NCI-H510A (cell line): ENCODE measurements at places on chromosomes 5 and 9.

DNA sequence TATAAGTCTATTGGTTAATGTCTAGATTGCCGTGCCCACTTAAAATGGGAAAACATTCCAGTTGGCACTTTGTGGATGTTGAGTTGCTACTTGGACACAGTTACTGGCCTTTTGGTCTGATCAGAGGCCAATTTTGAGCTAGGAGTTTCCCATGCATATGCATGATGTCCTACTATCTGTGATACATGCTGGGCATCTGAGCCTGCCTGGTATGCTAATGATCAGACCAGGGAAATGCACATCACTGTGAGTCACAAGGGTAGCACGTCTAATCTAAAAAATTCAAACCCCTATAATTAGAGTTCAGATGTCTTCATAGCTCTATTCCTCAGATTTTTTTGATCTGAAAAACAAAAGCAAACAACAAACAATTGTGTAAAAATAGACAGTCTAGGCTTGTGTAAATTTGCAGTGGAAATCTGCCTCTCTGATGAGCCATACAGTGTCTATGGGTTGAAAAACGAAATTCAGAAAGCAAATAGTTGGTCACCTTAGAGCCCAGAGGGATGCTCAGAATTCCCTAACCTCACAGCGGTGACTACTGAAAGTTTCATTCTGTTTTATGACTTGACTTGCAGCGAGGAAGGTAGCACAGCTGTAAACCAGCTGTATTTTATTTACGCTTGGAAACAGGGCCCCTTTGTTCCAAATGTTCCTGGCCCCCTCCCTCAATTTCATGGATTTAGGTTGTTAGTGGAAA is 37.3 kb downstream of the PALM2AKAP2 start:
- DNase-seq: no peak

- no peak for DNase-seq
Observed at GRCh38 chr9:137150617-137151457, 11.9 kb downstream of the GRIN1 start.

DNA sequence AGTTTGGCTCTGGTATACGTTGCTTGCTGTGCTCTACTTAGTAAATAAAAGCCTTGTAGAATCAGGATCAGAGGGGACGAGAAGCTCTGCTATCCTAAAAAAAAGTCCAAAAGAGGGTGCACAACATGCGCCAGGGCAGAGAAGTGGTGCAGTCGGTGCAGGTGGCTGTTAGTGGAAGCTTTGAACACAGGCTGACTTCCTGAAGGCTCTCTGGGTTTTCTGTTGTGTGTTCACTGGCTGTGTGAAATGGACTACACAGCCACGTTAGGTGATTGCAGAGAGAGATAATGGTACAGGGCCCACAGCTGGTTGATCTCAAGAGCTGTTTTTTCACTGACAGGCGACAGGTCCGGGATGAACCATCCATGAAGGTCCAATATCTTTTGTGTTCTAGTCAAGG is 167.4 kb downstream of the TMEM167A start:
- no peak for DNase-seq

DNA sequence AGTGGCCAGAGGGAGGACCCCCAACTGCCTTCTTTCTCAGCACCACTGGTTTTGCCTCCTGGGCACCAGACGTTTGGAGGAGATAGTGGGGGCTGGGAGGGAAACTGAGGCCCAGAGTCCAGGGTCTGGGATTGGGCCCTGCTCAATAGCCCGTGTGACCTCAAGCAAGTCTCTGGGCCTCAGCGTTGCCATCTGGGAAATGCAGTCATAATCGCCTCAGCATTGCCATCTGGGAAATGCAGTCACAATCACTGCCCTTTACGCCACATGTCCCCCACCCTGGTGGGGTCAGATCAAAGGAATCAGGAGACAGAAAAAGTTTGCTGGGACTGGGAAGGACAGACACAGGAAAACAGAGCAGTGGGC is 1.6 kb downstream of the SH2D3C start:
- DNase-seq: no peak

GRCh38 chr5:59792983-59793585 is 100.4 kb downstream of the PDE4D start:
- no peak for DNase-seq

DNA sequence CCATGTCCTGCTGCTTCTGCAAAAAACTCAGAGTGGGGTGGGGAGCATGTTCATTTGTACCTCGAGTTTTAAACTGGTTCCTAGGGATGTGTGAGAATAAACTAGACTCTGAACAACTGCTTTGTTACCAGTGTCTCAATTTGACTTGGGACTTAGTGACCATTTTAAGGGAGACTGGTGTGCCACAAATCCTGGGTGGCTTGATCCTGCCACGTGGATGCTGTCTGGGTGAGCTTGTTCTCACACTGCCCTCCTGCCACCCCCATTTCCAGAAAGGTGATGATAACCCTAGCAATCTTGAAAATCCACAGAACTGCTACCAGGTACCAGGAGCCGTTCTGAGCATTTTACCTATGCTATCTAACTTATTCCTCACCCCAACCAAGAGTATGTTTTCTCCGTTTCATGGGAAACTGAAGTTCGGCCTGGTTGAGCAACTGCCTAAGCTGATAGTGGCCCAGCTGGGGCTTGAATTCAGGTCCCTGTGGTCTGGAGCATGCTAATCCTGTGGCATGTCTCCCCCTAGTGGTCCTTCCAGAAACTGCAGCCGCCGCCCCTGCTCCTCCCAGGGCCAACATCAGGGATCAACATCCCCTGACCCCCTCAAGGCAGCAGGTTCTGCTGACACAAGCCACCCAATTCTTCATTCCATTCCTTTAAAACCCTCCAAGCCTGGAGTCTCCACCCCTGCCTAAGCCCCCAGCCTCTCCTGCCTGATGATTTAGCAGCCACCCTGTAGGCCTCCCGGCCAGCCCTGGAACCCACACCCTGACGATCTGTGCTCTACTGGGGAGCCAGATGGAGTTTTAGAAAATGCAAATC is 2.8 kb downstream of the IL3 start:
- DNase-seq: no peak

DNA sequence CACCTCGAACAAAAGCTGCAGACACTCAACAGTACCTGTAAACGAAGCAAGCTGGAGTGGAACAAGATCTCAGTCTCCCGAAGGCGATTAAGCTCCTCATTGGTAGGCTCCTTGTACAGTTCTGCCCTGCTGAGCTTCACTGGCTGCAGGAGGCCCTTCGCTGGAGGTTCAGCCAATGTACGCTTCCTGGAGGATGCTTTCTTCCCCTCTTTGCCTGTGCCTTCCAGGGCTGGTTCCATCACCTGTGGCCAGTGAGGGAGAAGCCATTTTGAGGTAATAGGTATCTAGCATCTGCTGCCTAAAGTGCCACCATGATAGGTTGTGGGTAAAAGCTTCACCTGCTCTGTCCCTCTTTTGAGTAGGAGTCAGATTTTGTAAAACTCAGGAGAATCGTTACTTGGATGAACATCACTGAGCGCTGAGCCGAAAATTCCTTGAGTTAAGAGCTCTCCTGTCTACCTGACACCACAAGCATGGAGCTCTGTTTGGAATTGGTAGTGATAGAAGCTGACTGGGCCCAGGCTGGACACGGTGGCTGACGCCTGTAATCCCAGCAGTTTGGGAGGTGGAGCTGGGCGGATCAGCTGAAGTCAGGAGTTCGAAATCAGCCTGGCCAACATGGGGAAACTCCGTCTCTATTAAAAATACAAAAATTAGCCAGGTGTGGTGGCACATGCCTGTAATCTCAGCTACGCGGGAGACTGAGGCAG is 1.4 kb downstream of the NOL6 start:
- DNase-seq: no peak

- DNase-seq: no peak
Observed at GRCh38 chr5:113760486-113760885, 247.0 kb downstream of the YTHDC2 start.

- DNase-seq: peak; percentile 91
Observed at GRCh38 chr9:115262477-115262876, 144.5 kb upstream of the TNC start.

DNA sequence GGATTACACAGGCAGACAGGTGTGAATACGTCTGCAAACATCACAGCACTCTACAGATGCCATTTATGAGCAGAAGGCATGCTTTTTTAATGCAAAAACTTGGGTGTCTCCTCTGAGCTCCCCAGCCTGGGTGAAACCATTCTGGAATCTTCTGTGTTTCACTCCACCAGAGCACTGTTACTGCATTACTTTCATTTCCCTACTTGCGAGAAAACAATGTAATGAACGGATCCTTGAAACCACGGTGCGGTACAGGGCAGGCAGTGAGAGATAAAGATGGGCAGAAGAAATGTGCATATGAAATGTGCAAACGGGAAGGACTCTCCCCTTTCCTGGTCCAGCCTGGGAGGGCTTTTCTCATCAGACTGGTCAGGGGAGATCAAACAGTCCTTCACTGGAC is 584.3 kb upstream of the KLF4 start:
- no peak for DNase-seq

GRCh38 chr9:91061506-91061905 is 259.9 kb downstream of the SYK start:
- DNase-seq: no peak

DNA sequence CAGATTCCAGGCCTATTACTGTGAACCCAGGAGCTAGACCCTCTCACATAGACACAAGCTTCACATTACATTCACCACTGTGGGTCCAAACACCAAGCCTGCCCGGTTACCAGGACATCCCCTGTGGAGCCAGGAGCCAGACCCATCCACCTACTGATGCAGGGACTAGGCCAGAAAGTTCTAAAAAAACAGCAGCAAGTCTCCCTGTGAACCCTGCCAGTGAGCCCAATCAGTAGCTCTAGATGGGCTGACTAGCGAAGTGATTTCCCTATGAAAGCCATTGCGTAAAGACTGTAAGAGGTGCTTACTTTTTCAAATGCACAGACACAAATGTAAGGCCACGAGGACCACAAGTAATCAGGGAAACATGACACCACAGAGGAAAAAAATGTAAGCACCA is 352.3 kb downstream of the TMEM161B start:
- no peak for DNase-seq

GRCh38 chr9:125889476-125890419 is 142.6 kb downstream of the PBX3 start:
- no peak for DNase-seq

DNA sequence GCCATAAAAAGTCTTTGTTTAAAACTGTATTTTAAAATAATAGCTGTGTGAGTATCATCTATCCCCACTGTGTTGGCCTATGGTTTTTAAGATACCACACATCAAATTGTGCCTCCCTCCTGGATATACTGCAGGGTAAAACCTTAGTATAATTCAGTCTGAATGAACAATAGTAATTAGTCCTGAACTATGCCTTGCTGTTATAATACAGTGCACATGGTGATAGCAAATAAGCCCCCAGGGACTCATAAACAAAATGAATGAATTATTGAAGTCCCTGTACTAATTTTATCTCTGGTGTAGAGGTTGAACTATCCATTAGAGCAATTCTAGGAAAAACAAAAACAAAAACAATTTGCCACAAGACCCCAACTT is 142.7 kb upstream of the ADAMTSL1 start:
- no peak for DNase-seq

GRCh38 chr9:70587201-70587600 is 172.7 kb upstream of the KLF9 start:
- DNase-seq: no peak

GRCh38 chr5:19986031-19986619 is 1.9 kb downstream of the CDH18 start:
- no peak for DNase-seq

GRCh38 chr9:136297016-136297691 is 6.7 kb downstream of the CCDC187 start:
- DNase-seq: peak; percentile 51

- no peak for DNase-seq
Observed at GRCh38 chr9:120612218-120612617, 32.3 kb upstream of the CDK5RAP2 start.

DNA sequence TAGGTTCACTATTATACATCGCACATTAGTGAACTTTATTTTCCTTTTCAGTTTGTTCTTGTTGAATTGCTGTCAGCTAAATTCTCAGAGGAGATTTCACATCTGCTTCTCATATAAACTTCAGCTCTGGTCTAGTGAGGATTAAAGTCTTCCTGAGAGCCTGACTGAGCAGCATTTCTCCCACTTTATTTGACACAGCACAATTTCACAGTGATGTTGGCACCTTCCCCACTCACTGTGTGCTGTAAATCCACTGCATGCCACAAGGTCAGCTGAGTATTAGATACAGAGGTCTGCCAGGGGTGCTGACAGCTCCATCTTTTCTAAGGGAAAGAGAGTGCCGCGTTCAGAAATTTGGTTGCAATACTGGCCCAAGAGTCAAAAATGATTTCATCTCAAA is 567.4 kb downstream of the PRR16 start:
- no peak for DNase-seq

DNA sequence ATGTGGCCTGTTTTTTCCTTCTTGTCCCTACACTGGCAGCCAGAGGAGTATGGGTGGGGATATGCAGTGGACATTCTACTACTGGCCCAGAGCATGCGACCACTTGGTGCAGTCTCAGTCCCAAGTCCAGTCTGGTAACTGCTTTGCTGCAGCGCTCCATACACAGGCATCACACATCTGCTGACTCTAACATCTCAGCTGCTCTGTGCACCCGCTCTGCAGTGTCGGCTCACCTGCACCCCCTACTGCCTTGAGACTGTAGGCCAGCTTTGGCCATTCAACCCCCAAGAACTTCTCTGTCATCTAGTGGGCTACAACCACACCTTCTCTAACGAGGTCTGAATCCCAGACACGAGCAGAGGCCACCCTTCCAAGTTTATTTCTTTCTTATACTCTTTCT is 46.4 kb upstream of the SLCO6A1 start:
- DNase-seq: no peak

GRCh38 chr9:106798016-106798799 is 64.8 kb upstream of the ZNF462 start:
- DNase-seq: no peak
